NCI-H1930 (cell line): ENCODE measurements at places on chromosomes 6 and 20.

DNA sequence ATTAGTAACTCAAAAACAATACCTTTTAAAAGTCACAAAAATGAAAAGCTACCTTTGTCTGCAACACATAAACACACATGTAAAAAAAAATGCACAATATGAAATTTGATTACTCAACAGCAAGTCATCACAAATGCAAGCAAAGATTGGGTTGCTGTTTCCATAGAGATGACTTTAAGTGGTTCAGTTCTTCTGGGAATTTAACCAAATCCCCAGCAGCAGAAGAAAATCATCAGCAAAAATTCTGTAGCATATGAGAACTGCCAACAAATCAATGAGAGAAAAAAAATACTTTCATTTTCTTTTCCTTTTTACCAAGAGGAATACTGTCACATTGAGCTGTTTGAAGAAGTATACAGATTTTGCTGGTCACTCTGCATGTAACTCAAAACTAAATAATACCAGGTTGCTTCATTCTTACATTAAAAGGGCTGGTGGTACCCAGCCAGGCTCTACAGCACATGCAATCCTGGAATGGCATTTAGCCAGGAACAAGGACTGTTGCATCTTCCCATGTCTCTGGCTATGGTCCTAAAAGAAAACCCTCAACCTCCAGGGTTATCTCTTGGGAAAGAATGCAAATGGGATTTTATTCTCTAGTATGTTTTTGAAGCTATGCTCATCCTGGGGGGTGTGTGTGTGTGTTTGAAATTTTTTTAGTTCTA is 158.3 kb downstream of the OPRM1 start:
- no peak for DNase-seq

DNA sequence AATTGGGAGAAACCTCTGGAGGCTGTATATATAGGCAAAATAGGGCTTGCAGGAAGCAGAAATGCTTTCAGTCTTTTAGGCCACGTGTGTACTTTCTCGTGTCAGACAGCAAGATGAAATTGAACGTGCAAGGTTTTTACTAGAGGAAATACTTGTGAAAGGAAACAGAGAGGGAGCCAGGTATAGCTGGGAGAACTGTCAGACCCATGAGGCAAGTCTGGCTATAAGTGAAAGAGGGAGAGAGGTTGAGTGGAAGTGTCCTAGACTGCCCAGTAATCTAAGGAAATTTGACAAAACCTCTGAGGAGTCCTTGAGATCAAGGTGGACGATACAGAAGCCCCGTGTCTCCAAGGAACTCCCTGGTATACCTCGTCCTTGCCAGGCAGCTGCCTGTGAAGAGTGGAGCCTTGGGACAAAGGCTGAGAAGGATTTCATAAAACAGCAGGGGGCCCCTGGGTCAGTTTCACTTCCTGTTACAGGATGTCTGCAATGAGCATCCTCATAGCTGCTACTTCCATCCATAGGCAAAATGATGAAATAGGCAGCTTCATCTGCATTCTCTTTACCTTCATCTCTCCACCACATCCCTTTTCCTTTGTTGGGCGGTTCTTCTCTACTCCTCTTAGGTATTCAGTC is 114.4 kb upstream of the MAP3K7 start:
- no peak for DNase-seq

DNA sequence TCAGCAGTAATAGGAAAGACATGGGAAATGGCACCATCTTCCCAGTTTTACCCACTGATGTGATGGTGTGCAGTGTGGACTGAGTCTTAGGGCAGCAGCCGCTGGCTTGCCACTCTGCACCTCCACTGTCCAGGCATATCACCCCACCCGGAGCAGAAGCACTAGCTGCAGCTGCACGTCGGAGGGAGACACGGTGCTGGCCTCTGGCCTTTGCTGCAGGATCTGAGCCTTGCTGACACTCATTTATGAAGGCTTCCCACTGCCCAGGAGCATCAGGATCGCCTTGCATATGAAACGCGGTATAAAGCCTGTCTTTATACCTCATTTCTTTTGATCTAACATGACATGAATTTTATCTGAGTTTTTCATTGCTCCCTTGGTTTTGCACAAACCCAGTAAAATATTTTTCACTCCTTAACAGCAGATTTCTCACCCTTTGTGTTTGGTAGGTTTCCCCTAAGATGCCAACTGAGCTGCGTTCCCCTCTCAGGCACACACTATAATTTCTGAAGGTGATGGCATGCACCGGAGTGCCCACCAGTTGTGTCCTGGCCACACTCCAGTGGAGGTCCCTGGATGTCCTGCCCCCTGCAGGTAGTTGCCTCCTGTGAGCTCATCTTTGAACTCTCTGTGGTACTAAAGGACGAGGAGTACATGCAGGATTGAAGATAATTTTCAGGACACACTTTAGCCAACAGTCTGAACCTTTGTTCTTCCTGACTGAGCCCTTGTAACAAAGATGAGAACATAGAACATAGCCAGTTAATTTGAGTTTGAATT is 9.0 kb upstream of the EXOC2 start:
- no peak for DNase-seq

GRCh38 chr20:10280018-10280908 is 61.6 kb downstream of the SNAP25 start:
- DNase-seq: no peak

- no peak for DNase-seq
These were observed 79.7 kb downstream of the EDN1 start for GRCh38 chr6:12369781-12370262.

DNA sequence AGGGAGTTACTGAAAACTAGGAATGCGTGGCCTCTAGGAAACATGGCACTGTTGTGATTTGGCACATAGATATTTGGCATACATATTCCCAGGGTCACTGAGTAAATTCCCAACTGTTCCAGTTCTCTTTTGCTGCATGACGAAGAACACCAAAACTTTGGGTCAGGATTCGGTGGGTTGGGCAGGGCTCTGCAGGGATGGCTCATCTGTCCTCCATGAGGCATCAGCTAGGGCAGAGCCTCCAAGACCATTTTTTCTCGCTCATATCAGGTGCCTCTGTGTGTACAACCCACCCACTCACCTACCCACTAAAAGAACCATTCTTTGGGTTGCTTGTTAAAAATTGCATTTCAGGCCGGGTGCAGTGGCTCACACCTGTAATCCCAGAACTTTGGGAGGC is 57.1 kb downstream of the SSR1 start:
- DNase-seq: no peak

GRCh38 chr20:50968289-50968688 is 9.7 kb downstream of the MOCS3 start:
- DNase-seq: no peak
